Fibroblast of villous mesenchyme (primary cell): ENCODE measurements at places on chromosomes 4 and X.
A peak's percentile ranks its signal among the peaks of the same experiment; 100 is the strongest.

GRCh38 chrX:39022106-39022505 is 220.8 kb downstream of the MID1IP1 start:
- DNase-seq, result no peak

DNA sequence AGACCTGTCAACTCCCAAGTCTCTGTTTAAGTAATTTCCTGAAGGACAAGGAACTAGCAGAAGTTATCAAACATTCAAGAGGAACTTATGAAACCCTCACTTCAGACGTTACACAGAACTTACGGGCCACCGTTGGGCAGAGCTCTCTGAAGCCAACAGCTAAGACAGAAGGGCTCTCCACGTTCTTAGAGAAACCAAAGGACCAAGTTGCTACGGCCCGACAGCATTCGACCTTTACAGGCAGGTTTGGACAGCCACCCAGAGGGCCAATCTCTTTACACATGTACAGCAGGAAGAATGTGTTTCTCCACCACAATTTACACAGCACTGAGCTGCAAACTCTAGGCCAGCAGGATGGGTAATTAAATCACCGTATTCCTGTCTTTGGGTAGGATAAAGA is 705.1 kb upstream of the GRID2 start:
- DNase-seq, result no peak

DNA sequence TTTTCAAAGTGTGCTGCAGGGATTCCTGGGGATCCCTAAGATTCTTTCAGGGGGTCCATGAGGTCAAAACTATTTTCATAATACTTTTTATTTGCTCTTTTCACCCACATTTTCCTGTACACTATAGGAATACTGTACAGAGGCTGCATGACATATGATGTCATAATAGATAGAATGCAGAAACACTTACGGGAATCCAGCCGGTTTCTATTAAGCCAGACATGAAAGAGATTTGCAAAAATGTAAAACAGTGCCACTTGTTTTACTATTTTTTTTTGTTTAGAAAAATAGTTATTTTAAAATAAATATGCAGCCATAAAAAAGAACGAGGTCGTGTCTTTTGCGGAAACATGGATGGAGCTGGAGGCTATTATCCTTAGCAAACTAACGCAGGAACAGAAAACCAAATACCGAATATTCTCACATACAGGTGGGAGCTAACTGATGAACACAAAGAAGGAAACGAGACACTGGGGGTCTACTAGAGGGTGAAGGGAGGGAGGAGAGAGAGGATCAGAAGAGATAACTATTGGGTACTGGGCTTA is 5.0 kb downstream of the ZFX start:
- peak; percentile 64 for DNase-seq

DNA sequence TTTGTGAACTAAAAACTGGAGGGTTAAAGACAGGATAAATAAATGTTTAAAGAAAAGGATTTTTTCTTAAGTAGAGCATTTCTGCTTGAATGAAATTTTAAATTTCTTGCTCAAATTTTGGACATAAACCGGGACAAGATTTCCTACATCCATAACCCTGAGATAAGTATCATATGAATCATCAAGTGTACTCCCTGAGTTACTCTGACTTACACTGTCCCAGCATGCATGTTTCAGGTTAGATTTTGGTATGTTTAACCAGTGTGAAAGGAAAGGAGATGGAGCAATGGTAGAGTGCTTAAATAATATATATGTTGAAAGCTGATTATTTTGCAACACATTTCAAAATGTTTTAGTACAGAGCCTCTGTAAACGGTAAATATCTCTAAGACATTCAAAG is 175.2 kb downstream of the ADGRL3 start:
- no peak for DNase-seq

DNA sequence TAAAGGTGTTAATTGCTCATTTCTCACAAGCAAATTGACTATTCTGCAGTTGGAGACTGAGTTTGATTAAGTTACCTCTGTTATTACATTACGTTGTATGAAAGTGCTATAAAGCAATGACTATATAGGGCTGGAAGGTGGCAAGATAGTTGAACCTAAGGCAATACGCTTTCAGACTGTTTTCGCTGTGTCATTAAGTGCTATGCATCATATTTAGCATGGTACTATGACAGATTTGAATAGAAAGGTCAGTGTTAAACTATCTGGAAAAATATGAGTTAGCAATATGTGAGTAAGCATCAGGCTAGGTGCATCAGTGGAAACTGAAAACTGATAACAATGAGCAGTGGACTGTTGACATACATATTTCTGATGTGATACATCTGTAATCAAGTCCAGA is 206.0 kb upstream of the ARHGAP24 start:
- no peak for DNase-seq

DNA sequence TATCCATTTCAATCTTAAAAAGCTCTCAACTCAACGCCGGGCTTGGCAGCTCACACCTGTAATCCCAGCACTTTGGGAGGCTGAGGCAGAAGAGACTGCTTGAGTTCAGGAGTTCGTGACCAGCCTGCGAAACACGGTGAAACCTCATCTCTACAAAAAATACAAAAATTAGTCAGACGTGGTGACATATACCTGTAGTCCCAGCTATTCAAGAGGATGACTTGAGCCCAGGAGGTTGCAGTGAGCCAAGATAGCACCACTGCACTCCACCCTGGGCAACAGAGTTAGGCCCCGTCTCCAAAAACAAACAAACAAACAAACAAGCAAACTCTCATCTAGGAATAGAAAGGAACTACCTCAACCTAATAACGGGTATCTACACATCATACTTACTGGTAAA is 50.8 kb downstream of the PTPN13 start:
- no peak for DNase-seq

- DNase-seq, result no peak
These were observed 565.1 kb upstream of the DIPK2B start for GRCh38 chrX:45765767-45766166.
